ENCODE measurements at places on chromosomes 4 and X. TPM values are rescaled to one million over a fixed set of nuclear protein-coding genes. Genes with fewer than 3 reads are reported as not detected.

GRCh38 chrX:19370061-19370460 lies 26.3 kb downstream of the PDHA1 start:
- no peak for DNase-seq

DNA sequence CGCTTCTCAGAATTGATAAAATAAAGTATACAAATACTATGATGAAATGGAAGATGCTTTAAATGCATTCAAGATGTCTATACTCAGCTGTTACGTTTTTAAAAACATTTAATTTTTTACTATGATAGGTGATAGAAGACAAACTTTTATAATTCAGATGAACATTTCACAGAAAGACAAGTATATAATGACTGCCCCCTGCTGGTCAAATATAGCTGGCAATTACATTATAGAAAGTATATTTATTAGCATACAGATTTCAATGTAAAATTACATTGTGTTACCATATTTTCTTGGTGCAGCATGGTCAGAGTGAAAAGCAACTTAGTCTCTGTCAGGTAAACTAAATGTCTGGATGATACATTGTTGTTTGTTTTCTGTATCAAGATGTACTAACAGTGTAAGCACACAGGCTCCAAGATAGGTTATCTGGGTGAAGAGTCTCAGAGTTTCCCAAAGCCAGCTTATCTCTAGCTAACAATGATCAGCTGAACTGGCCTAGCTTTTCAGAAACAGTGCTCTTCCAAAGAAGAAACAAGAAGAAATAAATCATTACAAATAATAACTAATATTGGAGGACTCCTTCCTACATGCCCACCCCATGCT lies 54.1 kb downstream of the SRPX start:
- no peak for DNase-seq

- DNase-seq = no peak
Measured at GRCh38 chrX:39047174-39047573, 245.9 kb downstream of the MID1IP1 start.

- no peak for DNase-seq
Measured at GRCh38 chr4:158530381-158530780, 8.7 kb downstream of the RXFP1 start.

DNA sequence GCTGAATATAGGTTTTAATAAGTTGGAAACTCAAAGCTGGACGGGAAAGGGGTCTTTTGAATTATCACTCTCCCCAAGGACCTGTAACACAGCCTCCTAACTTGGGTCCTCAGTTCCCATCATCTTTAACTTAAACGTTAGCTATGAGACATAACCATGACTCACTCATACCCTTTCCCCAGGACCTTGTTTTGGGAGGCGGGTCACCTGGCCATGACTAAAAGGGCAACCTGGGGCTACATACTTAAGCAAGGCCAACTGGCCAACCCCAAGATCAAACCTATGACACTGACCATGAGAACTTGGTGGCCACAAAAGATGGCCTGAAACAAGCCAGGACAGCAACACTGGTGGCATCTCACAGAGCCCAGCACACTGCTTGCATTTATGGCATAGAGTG lies 89.0 kb downstream of the SH3KBP1 start:
- DNase-seq = no peak

GRCh38 chrX:47568656-47569295 lies 7.8 kb downstream of the ARAF start:
- peak; percentile 15 for DNase-seq

GRCh38 chrX:149512225-149512885 lies 7.2 kb upstream of the IDS start:
- DNase-seq = peak; percentile 49

GRCh38 chr4:88043001-88043400 lies 35.6 kb downstream of the PKD2 start:
- DNase-seq = no peak

GRCh38 chr4:83219344-83220331 lies 65.0 kb downstream of the COQ2 start:
- DNase-seq = no peak

DNA sequence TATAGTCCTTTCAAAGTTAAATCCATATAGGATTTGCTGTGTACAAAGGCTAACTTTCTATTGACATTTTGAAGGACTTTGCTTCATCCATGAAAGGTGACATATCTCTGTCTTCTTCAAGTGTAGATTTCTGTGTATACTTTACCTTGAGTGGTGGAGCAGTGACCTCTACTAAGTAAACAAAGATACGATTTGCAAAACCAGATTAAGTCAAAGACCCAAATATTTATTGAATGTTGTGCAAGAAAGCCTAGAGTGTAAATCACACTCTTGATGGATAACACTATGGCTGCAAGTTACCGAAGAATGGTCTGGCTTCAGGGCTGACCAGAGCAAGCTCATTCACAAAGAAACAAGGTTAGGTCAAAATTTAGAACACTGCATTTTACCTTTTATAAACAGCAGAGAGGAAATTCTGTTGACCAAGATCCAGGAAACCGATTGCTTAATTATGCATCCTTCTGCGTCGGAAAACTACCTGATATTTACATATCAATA lies 5.4 kb upstream of the FGG start:
- DNase-seq = no peak

- DNase-seq = no peak
Measured at GRCh38 chr4:37612811-37613210, 73.4 kb downstream of the RELL1 start.

GRCh38 chr4:53307210-53307609 lies 58.7 kb downstream of the SCFD2 start:
- DNase-seq = no peak

DNA sequence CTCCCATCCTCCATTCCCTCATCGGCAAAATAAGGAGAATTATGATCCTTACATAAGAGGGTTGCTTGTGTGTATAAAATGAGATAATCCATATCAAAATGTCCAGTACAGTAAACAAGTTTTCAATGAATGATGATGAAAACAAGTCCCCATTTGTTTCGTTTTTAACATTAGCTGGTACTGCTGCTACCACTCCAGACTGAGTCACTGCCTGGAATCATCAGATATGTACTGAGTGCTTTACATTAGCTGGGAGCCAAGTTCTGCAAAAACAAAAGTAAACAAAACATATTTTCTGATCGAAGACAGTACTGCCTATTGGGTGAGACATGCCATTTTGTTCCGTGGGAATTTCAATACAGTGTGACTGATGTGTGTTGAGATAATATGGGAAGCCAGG lies 123.2 kb upstream of the IGFBP7 start:
- DNase-seq = no peak

DNA sequence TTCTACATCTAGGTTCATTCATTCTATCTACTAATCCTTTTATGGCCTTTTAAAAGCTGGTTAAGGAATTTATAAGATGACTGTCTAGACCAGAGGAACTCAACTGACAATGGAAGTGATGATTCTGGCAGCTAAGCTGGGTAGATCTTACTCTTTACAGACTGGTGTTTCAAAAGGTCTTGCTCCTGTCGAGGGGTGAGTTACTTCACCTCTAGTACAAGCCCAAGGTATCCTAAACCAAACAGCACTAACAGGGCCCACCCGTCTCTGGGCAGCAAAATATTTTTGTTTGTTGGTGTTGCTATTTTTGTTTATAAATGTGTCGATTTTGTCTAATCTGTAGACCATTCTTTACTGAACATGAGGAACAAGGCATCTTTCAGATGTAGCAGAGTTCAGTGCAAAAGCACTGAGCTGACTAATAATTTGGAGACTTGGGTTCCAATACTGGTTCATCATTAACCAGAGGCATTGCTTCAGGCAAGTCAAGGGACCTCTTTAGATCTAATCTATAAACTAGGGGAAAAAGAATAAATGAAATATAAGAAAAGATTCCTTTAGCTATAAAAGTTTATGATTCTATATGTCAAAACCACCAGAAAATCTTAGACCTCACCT lies 90.3 kb upstream of the FRG1 start:
- DNase-seq = no peak

The CD38 gene
- polyA plus RNA-seq = 7.7 TPM

The TMEM271 gene
- polyA plus RNA-seq = not detected

The SMARCA5 gene
- 24.6 TPM for polyA plus RNA-seq

The SLC2A9 gene
- polyA plus RNA-seq = 0.37 TPM

The MAOB gene
- not detected for polyA plus RNA-seq

The CFP gene
- 12.7 TPM for polyA plus RNA-seq

The ELOVL6 gene
- 3.0 TPM for polyA plus RNA-seq

The UGT2B10 gene
- not detected for polyA plus RNA-seq

The TMEM47 gene
- not detected for polyA plus RNA-seq

The KCTD8 gene
- not detected for polyA plus RNA-seq

The IRF2 gene
- polyA plus RNA-seq = 80.7 TPM

The RIBC1 gene
- 0.42 TPM for polyA plus RNA-seq

The PLP1 gene
- polyA plus RNA-seq = not detected

The JAKMIP1 gene
- 0.15 TPM for polyA plus RNA-seq

The FGF13 gene
- polyA plus RNA-seq = not detected

The RAI2 gene
- 1.1 TPM for polyA plus RNA-seq
